T1000 (cell line): ENCODE measurements at places on chromosomes 3 and 15.

DNA sequence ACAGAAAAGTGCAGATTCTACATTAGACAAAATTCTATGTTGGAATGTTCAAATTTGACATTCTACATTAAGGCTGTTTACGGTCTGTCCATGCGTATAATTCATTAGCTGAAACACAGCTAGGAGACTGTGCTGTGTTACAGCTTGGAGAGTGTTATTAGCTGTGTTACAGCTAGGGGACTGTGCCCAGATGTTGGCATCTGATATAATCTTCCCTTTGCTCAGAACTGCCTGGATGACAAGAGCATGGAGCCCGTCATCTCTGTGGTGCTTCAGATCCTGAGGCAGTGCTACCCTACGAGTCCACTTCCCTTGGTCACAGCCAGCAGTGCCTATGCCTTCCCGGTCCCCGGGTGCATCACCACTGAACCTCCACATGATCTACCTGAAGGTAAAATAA is 177.0 kb downstream of the AGBL1 start:
- no peak for DNase-seq

DNA sequence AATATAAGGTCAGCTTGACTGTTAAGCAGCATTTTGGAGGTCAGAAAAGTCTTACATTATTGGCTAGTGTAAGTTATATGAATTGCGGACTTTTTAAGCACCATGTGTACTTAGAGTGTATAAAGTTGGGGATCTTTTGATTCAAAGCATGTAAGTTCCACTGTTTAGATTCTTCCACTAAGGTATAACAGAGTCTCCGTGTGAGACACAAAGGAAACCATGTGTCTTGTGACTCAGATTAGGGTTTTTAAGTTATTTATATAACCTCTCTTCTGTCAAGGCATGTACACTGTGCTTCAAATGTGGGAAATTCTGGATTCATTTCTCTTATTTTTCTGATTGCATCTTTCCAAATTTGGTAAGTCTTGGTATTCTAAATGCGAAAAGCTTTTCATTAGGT is 143.5 kb upstream of the SOX2 start:
- no peak for DNase-seq

DNA sequence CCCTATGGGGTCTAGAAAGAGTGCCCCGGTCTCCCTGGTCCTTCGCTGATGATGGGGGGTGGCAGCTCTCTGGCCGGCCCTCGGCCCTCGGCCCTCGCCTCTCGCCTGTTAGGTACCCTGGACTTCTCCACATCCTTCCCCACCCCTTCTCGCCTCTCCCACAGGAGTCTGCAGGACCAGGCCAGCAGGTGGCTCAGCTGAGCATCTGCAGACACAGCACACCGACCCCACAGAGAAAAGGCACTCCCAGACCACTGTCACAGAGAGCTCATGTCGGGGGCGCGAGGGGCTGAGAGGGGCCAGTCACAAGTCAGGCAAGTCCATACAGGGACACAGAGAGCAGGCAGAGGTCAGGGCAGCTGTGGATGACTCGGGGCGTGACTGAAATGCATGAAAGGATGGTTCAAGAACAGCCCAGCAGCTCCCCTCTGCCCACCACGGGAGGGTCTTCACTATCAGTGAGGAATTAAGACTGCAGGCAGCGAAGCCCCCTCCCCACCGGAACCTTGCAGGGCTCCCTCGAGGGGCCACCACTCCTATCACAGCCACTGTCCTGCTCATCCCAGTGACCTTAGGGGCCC is 181.7 kb upstream of the NSMCE3 start:
- no peak for DNase-seq

DNA sequence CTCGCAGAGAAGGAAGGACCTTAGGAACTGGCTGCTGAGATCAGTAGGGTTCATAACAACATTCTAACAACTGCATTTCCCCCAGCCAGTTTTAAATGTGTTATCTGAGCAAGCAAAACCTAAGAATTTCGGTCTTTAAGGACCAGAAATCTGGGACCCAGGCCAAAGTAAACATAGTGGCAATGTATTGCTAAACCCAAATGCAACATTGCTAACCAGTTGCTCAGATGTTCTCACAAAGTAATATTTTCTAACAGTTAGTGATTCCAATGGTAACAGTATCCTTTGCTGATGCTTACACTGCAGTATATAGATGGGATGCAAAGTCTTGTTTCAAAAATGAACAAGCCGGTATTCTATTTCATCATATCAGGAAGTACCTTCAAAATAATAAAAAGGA is 254.3 kb downstream of the RYR3 start:
- DNase-seq: no peak

GRCh38 chr3:157376603-157377300 is 59.9 kb upstream of the PTX3 start:
- DNase-seq: no peak

- DNase-seq: no peak
Observed at GRCh38 chr3:194042927-194043326, 93.0 kb upstream of the HES1 start.

DNA sequence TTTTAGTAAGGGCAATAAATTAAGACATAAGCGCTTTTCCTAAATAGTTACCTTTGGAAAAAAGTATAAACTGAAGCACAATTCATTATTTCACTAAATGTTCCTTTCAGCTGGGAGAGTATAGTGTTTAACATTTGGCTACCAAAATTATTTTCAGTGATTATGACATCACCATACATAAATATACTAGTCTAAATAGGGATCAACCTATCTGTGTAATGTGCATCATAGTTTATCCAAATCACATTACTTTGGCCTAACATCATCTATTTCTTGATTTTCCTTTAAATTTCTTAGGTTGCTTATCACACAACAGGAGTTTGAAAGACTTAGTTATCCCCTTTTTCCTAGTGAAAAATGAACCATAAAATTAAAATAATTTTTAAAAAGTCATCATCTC is 738.9 kb downstream of the ROBO1 start:
- DNase-seq: no peak
